CD4-positive, alpha-beta T cell treated with Interleukin-10 for 1 hour (primary cell): ENCODE measurements at places on chromosomes 4 and X.

DNA sequence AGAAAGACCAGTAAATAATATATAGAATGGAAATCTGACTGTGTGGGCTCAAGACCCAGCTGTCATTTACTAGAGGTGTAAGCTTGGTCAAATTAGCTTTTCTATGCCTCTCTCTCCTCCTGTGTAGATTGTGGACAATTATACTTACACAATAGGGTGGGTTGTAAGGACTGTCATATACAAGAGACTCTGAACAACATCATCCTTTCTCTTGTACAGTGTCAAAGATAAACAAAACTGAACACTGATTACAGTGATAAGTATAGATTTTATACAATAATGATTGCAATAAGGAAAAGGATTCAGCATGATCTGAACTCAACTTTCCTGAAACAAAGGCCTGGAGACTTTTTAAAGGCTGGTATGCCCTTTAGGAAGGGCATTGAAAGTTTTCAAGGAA, 429.2 kb upstream of the HS3ST1 start:
- no peak for DNase-seq

DNA sequence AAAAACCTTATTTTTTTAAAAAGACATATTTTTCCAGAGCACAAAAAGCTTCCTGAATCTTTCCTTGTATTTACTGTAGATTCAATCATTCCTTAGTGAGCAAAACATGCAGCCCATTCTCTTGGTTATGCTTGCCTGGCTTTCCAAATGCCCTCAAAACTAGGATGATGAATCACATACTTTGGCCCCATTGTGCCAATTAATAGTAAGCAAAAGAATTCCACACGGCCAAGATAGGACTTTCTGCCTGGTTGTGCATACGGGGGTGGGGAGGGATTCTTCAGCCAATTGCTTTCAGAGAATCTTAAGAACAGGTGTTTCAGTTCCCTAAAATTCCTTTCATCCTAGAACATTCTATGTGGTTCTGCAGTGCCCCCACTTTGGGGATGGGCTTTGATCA, 7.0 kb downstream of the RAI2 start:
- no peak for DNase-seq

GRCh38 chr4:184807797-184808712, 17.7 kb downstream of the ACSL1 start:
- no peak for DNase-seq

DNA sequence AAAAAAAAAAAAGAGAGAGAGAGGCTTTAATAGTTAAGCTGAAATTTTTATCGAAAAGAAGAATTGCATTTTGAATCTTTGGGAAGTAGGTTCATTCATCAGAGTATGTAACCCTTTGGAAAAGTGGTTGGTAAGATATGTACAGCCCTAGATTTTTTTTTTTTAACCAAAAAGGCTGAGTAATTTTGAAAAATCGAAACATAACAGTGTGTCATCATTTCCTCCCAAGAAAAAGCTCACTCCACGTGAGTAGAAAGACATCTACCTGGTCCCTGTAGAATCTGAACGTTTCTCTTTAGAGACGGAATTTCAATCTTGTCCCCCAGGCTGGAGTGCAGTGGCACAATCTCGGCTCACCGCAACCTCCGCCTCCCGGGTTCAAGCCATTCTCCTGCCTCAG, 16.2 kb downstream of the SHOX start:
- no peak for DNase-seq

- no peak for DNase-seq
Observed at GRCh38 chr4:185143601-185143969, 519 bp downstream of the SLC25A4 start.

DNA sequence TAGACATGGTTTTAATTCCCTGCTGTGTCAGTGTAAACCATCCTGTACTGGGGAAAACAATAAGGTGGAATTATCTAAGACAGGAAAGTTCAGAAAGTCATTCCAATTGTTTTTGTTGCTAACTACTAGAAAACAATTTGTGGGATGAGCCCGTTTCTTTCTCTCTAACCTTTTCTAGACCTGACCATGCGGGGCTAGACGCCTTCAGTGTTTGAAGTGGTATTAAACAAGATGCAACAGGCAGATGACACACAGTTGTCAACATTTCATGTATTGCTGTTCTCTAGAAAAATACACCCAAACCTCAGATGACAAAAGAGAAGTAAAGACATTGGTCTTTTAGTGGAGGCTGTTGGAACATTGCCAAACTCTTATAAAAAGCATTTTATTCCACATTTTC, 105.7 kb downstream of the FRAS1 start:
- no peak for DNase-seq

- DNase-seq: no peak
Observed at GRCh38 chrX:94400488-94400887, 726.5 kb downstream of the FAM133A start.

GRCh38 chr4:106036334-106036733, 141.1 kb downstream of the NPNT start:
- no peak for DNase-seq

DNA sequence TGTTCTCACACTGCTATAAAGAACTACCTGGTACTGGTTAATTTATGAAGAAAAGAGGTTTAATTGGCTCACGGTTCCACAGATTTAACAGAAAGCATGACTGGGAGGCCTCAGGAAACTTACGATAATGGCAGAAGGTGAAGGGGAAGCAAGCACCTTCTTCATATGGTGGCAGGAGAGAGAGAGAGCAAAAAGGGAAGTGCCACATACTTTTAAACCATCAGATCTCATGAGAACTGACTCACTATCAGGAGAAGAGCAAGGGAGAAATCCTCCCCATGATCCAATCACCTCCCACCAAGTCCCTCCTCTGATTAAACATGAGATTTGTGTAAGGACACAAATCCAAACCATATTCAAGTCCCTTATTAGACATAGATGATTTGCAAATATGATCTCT, 12.3 kb upstream of the RAP2C start:
- no peak for DNase-seq

GRCh38 chrX:2682565-2683177, 8.4 kb upstream of the CD99 start:
- no peak for DNase-seq

DNA sequence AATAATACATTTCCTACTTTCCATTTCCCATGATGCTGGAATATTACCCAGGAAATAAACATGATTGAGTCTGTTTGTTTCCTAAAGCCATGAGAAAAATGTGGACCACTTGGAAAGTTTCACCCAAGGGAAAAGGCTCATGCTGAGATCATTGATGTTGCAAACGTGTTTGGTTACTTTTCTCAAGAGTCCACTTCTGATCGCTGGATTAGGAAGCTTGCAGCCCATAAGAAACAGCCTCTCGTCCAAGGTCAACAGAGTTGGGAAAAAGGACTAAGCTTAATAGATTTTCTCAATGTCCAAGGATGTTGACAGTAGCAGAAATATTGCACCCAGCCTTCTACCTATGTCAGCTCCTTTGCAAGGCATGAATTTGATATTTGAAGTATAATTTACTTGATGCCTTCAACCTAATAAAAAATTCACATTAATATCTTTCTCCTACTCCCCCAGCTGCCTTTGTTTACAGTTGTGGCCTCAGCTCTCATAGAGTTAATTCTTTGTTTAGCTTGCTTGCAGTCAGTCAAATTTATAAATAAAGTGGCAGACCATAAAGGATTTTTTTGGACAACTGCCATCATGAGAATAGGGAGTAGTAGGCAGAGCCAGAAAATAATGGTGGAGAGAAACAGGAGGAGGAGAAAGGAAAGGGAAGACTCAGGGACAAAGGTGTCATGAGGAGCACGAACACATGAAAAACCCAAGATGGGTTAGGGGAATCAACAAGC, 65.6 kb upstream of the BLTP1 start:
- no peak for DNase-seq

DNA sequence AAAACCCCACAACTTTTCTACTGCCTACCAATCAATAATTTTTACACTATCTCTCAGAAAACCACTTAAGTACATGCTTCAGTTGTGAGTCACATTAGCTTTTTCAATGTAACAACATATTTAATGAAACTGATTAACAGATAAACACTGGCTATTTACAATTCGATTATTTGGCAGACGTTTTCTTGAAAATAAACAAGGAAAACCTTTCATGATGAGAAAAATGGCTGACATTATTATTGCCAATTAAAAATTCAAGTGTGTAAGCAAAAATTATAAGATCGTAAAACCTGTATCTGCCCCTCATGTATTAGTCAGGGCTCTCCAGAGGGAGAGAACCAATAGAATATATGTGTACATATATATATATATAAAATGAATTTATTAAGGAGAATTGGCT, 1555.5 kb upstream of the IGFBP7 start:
- DNase-seq: no peak

DNA sequence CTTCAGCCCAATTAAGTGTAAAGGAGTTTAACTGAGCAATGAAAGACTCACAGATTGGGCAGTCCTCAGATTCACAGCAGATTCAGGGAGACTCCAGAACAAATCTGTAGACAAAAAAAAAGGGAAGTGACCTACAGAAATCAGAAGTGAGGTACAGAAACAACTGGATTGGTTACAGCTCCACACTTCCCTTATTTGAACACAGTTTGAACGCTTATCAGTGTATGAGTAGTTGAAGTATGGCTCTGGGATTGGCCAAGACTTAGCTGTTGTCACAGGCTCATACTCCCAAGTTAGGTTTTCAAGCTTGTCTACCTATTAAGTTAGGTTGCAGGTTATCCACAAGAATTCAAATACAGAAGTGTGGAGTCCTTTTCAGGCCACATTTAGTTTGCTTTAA, 112.4 kb upstream of the ELOVL6 start:
- DNase-seq: no peak

- no peak for DNase-seq
Observed at GRCh38 chrX:7163146-7163677, 15.3 kb upstream of the PUDP start.
